Body of pancreas (tissue), 4 donors: ENCODE measurements at places on chromosomes 3 and 15.
A peak's percentile ranks its signal among the peaks of the same experiment; 100 is the strongest.

DNA sequence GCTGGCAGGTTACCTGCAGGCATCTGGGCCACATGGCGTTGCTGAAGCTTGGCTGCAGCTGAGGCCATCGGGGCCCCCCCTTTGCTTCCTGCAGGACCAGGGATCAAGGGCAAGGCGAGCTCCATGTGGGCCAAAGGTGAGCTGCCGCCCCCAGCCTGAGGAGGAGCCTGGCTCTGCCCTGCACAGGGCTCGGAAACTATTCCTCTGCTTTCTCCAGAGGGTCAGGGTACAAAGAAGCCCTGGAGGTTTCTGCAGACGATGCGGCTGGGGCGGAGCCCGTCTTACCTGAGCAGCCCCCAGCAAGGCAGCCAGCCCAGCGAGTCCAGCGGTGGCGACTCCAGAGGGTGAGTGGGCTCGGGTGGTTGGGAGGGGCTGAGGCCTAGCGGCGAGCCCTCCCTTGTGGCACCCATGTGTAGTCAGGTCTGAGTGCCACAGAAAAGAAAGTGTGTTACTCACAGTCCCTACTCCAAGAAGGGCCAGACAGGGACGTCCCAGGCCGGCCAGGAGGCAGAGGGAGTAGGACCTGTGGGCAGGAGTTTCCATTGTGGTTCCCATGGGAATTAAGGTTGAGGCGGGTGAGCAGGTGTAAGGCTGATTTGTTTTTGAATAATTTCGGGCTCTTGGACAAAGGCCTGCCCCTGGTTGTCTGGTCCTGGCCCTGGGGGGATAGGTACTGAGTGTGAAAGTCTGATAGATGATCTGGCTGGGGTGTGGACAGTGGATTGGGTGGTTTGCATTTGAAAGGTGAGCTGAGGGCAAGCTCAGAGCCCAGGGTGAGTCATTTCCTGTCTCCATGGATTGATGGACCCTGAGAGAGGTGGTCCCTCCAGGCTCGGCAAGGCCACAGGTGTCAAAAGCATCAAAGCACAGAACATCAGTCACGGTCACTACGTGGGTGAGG is 25.4 kb downstream of the CFAP100 start:
- DNase-seq, result no peak

- no peak for DNase-seq
These were observed 82.2 kb upstream of the BOC start for GRCh38 chr3:113129168-113129567.

- DNase-seq, result no peak
These were observed 509.9 kb downstream of the MECOM start for GRCh38 chr3:169153656-169154055.

DNA sequence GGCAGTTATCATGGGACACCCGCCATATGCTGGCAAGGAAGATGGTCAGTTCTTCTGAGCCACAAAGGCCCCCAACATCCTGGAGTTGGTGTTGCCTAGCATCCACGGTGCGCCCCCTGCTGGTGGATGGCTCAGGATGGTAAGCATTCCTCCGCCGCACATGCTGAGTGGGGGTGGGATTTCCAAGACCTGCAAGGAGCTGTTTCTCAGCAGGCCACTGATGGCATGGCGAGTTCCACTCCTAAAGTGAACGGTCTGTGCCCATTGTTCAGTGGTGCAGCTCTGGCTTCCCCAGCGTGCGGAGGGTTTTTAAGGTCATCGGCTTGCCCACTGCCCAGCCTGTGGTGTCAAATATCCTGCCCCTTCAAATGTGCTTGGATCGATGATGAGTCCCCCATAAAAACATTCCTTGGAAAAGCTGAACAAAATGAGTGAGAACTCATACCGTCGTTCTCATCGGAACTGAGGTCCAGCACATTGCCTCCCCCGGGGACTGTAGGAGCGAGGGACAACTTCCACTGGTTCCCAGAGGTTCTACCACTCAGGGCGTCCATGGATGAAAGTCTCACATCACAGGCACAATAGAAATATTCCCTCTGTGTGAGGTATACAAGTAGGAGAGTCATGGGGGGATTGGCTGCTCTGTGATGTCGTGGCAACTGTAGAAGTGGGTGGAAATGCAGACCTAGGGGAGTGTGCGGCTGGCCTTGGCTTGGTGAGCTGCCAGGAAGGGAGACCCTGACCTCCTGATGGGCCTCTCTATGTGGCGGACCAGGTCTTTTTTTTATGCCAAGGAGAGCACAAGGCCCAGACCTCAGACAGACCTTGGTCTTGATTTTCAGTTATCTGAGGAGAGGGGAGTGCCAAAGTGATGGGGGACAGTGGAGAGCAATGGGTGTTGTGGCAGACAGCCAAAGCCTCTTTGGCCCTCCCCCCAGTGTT is 102.0 kb downstream of the SNRPN start:
- DNase-seq, result peak; percentile 7

DNA sequence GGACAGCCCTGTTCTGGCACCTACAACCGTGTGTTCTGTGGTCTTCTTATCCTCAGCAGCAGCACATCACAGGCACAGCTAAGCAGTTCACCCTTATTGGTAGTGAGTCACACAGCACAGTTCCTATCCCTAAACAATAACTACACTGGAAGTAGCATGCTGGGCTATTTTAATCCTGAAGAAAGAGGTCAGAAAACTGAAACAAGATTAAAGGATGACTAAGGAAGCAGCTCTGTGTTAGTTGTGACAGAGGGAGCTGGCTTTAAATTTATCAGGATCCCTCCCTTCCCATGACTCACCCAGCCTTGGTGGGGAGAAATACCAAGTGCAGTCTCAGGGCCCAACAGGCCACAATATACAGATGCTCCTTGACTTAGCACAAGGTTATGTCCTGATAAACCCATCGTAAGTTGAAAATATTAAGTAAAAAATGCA is 144.3 kb downstream of the ERC2 start:
- DNase-seq, result no peak

DNA sequence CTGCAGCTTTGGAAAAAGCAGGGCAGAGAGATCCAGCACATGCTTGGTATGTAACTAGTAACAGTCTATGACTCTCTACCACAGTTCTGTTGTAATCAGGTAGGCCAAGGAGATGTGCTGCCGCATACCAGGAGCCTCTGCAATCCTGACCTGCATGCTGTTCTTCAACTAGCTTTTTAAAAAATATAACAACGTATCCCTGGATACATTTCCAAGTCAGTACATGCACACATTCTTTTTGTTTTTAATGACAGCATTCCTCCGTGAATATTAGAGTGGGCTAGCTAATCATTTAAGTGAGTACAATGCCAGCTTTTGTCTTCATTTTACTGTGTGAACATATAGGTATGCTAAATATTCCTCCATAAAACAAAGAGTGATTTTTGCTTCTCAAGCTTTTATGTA is 437.8 kb downstream of the RBMS3 start:
- DNase-seq, result no peak

DNA sequence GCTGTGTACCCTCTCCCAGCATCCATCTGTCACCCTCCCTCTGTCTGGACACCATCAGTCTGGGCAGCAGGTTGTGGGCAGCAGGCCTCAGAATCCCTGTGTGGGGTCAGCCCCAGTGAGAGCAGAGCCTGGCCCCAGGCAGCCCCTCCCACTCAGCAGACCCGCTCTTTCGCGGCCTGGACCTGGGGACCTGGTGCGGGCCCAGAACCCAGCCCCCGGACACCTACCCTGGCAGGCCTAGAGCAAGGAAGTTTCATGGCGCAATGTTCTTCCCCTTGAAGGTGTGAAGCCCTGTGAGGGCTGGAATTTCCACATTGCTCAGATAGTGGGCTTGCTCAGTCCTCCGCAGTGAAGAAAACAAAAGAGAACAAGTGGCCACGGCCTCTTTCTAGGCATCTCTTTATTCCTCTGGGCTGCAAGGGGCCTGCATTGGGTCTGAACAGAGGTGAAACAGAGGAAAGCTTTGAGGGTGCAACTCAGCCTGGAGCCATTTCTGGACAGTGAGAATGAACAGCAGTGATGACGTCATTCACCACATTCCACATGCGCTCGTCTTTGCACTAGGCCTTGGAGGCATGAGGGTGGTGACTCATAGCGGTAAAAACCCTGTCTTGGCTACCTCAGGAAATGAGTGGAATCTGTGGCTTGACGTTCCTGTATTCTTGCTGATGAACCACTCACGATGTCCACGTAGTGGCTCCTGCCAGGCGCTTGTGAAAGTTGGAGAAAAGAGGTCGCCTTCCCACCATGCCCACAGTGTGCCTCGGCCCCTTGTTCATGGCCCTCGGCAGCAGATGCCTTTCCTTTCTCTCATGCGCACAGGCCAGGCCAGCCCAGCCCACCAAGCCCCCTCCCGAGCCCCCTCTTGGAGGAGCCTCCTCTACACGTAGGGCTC is 66.1 kb downstream of the SLC30A4 start:
- DNase-seq, result peak; percentile 80

GRCh38 chr3:129605203-129605921 is 1.1 kb downstream of the PLXND1 start:
- DNase-seq, result no peak

DNA sequence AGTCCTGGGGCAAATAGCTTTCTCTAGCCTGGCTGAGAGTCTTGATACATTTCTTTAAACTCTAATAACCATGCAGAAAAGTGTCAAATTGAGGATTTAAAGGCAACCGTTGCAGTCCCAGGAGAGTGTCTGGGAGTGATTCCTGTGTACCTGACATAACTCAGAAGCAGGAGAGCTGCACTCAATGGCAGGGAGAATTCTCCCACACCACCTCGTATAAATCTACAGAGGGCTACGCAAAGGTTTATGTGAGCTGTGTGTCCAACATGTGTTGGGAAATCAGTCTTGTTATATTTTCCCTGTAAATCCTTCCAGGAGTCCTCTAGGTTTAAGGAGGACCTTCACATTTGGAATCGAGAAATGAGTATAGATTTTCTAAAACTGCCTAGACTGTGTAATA is 192.6 kb downstream of the WDR72 start:
- no peak for DNase-seq

GRCh38 chr3:194246709-194247349 is 104.3 kb downstream of the CPN2 start:
- no peak for DNase-seq

GRCh38 chr3:58474967-58475578 is 16.8 kb upstream of the KCTD6 start:
- DNase-seq, result no peak

DNA sequence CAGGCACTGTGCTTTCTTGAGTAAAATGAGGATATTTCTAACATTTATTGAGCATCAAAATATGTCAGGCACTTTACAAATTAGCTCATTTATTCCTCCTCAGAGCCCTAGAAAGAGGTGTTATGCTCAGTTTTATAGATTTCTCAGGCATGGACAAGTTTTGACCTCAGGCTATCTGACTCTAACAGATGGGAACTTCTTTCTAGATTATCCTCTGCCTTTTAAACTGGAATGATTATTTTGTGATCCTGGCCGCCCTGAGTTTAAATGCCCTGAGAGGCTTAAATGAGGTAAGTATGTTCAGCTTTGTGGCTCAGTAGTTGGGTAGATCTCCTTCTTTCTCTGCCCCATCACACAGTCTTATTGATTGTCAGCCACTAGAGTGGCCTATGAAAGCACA is 32.3 kb upstream of the ATP1B3 start:
- DNase-seq, result no peak

DNA sequence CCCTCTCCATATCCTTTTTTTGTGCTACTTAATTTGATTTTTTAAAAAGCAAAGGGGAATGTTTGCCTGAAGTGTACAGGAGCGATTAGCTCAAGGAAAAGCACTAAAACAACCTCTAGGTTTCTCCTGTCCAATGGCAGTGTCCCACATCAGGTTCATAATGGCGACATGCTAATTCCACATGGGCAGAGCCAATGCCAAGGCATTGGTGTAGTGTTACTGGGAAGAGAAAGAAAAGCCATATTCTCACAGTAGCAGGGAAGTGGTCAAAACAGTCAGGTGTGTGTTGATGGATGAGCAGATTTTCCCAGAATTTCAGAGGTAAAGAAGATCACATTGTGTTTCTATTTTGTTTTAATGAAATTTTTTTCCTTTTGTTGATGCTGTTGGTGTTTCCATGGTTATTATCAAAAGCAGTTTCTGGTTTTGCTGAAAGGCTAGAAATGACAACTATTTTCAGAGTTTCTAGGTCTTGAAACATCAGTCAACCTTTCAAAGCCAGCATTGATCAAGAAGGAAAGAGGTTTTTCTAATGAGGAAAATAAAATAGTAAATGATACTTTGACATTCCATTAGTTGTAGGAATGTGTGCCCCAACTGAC is 65.2 kb downstream of the FNDC3B start:
- DNase-seq, result peak; percentile 73

DNA sequence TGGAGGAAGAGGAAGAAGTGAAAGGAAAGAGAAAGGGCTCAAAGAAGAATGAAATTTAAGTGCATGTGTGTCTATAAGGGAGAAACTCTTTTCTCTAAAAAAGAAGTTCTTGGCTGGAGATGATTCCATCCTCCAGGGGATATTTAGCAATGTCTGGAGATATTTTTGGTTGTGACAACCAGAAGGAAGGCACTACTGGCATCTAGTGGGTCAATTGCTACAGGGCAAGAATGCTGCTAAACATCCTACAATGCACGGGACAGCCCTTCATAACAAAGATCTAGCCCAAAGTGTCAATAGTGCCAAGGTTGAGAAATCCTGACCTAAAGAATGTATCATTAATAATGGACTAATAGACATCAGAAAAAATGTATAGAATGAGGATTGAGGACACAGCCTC is 57.4 kb upstream of the ST3GAL6 start:
- no peak for DNase-seq

DNA sequence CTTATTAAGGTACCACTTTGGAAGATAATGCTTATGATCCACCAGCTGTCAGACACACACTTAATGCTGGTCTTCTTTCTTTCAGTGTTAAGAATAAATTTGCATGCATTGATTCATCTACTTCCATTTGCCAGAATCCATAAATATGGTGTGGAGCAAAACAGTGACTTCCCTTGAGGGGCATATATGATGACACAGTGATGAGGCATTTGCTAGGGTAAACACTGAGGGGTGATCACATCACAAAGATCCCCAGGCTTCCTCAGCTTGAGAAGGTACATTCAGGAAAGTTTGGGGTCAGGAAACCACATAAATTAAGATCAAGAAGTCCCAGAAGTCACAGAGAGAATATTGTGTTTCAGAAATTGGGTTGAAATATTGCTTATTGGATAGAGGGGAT is 9.9 kb upstream of the ZBED2 start:
- DNase-seq, result no peak

DNA sequence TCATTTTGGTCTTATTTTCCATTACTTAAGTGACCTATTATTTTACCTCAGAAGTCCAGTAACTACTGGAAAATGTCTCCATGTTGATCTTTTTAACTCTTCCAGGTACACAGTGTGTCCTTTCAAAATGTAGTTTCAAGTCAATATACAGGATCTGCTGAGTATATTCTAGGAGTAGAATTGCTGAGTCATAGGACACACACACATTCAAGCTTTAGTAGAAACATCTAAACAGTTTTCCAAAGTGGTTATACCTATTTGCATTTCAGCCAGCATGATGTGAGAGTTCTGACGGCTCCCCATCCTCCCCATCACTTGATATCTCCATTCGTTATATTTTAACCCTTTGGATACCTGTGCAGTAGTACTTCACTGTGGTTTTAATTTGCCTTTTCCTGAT is 271.9 kb downstream of the MCTP2 start:
- DNase-seq, result no peak

GRCh38 chr3:82461049-82461889 is 699.8 kb upstream of the GBE1 start:
- no peak for DNase-seq

DNA sequence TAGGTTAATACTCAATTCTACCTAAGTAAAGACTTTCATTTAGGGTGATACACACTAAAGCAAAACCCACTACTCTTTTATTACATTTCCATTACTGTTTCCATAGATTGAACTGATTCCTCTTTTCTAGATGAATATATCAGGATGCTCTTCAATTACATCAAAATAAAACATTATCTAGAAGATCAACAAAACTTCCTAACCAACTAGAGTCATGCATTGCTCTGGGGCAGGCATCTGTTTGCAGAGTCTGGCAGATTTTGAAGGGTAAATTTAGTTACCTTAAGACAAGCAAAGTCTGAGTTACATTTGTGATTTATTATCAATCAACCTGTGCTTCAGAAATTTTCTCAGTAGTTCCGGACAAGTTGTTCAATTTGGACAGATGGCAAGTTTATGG is 117.1 kb downstream of the NEK11 start:
- no peak for DNase-seq
